ENCODE measurements at places on chromosomes 6 and 20.
A peak's percentile ranks its signal among the peaks of the same experiment; 100 is the strongest.

GRCh38 chr6:6643398-6643797 is 54.9 kb downstream of the LY86 start:
- H3K27ac ChIP-seq = no peak overlapping the region
- H3K27me3 ChIP-seq = no peaks in the 10 kb centered on the region
- H3K4me3 ChIP-seq = no peak overlapping the region

GRCh38 chr20:63873477-63873971 is 8.5 kb downstream of the TPD52L2 start:
- H3K4me1 ChIP-seq = no peaks in the 10 kb centered on the region
- peaks cover 53% of the 10 kb centered on the region for H3K36me3 ChIP-seq
- H3K27me3 ChIP-seq = no peaks in the 10 kb centered on the region
- no peak overlapping the region for H3K27ac ChIP-seq

DNA sequence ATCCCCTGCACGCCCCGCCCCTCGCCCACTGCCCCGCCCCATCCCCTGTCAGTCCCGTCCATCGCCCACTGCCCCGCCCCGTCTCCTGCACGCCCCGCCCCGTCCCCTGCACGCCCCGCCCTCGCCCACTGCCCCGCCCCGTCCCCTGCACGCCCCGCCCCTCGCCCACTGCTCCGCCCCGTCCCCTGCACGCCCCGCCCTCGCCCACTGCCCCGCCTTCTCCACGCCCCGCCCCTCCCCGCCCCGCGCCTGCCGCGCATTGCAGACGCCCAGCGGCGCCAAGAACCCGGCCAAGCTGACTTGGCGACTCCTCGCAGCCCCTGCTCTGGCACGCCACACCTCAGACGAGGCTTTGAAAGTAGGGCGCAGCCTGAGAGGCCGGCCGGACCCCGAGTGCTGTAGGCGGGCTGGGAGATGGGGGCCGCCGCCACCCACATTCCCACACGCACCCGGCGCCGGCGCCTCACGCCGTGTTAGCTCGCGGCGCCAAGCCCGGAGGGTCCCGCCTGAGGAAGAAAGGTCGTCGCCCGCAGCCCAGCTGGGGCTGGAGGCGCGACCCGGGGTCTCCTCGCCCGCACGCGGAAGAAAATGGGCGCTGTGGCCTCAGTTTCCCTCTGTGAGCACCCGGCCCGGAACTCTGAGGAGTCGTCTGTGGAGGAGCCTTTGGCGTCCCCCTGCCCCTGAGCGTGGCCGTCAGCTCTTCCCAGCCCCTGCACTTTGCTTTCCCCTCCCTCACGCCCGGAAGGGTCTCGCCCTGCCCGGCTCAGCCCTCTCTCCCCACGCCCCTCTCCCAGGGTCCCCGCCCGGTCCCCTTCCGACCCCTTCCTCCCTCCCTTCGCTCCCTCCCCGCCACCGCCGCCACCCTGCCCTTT is at the start of gene RAD21L1:
Gene RAD21L1 (plus strand): TSS at position 262 of the 872 bp plus-strand sequence. CDS start 2,410 bp downstream, outside the sequence.
- H3K27me3 ChIP-seq = no peaks in the 10 kb centered on the region
- peaks cover 11% of the 10 kb centered on the region for H3K4me1 ChIP-seq
- H3K4me3 ChIP-seq = peak within 1 kb of the TSS; percentile 73
- H3K36me3 ChIP-seq = no peaks in the 10 kb centered on the region
- H3K27ac ChIP-seq = peak within 1 kb of the TSS; percentile 7

DNA sequence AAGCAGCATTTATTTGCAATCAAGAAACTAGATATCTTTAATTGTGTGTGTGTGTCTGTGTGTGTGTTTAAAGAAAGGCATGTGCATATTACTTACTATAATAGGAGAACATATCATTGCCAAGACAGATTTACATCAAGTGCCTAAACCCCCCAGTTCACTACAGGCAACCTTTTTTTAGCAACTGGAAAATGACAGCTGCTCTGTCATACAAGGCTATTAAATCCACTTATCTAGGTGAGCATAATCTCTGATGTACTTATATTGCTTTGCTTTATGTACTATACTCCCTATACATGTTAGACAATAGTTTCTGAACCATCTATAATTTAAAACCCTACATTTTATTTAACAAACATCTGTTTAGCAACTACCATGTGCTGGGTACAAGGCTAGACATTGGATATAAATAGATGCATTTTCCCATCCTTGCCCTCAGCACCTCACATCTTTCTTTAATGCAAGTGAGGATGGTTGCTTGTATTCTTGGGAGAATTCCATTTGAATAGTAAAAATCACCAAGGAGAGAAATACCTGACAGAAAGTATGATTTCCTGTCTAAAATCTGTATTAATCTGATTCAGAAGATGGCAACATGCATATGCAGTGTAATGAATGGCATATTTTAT is 398.3 kb downstream of the LAMA2 start:
- peak overlapping the region; percentile 3 for H3K4me3 ChIP-seq
- peaks cover 17% of the 10 kb centered on the region for H3K4me1 ChIP-seq
- no peaks in the 10 kb centered on the region for H3K27me3 ChIP-seq
- peak overlapping the region; percentile 55 for H3K27ac ChIP-seq
- H3K36me3 ChIP-seq = no peaks in the 10 kb centered on the region

DNA sequence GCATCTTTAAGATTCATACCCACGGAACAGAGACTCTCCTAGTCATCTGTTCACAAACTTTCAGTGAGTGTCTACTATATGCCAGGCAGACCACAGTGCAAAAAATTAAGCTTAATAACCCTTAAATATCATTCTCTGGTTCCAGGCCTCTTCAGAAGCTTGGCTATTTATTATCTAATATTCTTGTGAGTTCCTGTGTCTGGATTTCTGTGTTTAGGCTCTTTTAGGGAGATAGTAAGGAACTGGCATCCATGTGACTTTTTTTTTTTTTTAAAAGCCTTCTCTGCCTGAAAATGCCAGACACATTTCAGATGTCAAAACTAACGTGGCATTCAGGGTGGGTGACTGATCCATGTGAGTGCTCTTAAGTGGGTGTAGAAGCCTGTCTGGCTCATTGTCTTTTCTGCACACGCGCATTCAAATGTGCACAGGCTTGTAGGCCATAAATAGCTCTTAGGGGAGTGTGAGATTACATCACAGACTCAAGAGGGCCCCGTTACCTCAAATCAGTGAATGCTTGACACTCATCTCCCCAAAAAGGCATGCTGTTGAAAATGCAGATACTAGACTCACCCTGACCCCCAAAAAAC is 141.9 kb downstream of the GMPR start:
- H3K36me3 ChIP-seq = no peaks in the 10 kb centered on the region
- H3K27ac ChIP-seq = no peak overlapping the region
- no peaks in the 10 kb centered on the region for H3K4me1 ChIP-seq

- H3K4me3 ChIP-seq = peak overlapping the region; percentile 88
- H3K27me3 ChIP-seq = no peaks in the 10 kb centered on the region
- H3K27ac ChIP-seq = peak overlapping the region; percentile 91
- DNase-seq = peak; percentile 28
These were observed 537 bp downstream of the TCP1 start for GRCh38 chr6:159788753-159789376.

- peaks cover 9% of the 10 kb centered on the region for H3K36me3 ChIP-seq
- no peak for DNase-seq
- no peaks in the 10 kb centered on the region for H3K4me1 ChIP-seq
- H3K27ac ChIP-seq = no peak overlapping the region
These were observed 490.4 kb downstream of the CDKAL1 start for GRCh38 chr6:21024616-21025015.

GRCh38 chr20:48702455-48702913 is 125.3 kb downstream of the PREX1 start:
- H3K27me3 ChIP-seq = no peaks in the 10 kb centered on the region
- no peak for DNase-seq
- no peak overlapping the region for H3K4me3 ChIP-seq
- peaks cover 12% of the 10 kb centered on the region for H3K4me1 ChIP-seq
- H3K36me3 ChIP-seq = peaks cover 81% of the 10 kb centered on the region
- no peak overlapping the region for H3K27ac ChIP-seq

DNA sequence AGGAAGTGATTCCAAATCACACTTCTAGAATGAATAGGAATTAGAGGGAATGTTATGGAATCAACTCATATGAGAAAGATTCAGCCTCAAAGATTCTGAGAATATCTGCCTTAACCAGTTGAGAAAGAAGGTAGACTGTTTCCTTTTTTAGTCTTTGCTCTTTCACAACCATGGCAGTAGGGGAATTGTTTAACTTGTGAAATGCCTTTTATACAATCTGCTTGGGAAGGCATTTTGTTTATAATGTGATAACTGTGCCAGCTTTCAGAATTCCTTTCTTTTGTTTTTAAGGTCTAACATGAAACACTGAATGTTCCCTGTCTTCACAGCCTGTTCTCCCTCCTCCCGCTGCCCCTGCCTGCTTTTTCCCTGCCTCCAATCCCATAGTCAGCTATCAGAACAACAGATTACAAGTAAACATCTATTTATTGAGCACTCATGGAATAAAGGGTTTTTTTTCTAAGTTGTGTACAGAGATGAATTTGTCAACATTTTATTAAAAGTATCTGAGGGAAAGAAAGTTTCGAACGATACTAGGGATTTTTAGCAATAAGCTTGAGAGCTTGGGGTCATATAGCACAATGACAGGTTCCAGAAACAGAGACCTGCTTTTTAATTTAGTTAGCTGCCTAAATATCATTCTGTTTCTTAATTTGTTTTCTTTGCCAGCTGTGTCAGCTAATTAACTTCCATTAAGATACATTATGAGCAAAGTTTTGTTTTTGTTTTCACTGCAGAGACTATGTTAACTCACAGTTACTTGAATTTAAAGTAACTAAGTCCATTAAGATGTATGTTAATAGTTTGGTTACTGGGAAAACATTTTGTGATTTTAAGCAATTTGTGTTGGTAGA is 28.3 kb upstream of the FBXO30 start:
- no peak for DNase-seq
- no peak overlapping the region for H3K4me3 ChIP-seq
- H3K27ac ChIP-seq = no peak overlapping the region

DNA sequence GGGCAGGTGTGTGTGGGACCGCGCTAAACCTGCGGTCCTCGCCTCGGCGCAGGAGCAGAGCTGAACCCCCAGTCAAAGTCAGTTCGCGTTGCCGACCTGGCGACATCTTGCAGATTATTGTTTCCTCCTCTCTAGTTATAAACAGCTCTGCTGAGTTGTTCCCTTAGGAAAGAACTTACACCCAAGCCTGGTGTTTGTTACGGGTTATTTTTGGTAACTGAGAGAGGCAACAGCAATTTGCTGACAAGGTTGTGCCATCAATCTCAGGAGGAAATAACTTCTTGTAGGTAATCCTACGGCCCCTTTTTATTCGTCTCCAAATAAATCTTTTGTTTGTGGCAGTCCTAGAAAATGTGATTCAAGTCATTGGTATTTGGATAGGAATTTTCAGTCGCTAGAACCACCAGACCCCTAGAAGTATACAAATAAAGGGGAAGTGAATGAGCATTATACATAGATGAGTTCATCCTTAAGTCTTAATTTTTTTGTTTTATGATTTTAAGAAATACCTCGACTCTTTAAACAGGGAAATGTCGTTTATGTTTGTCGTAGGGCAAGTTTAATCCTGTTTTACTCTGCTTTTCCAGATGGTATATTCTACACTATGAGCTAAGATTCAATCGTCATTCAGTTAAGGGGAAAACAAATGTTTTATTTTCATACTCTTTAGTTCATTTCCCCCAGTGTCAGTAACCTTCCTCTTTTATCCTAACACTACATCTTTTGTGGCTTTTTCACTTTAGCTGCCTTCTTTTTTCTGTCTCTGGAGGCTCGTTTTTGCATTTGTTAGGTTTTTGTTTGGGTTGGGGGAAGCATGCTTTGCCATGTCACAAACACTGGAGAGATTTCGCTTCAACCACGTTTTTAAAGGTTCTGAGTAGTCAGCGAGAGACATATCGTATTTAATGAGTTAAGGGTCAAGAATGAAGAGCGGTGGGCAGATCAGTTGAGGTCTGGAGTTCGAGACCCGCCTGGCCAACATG is 1.2 kb downstream of the PM20D2 start:
- H3K4me1 ChIP-seq = peaks cover 3% of the 10 kb centered on the region
- H3K36me3 ChIP-seq = no peaks in the 10 kb centered on the region
- no peak for DNase-seq

GRCh38 chr6:75202676-75203131 is 3.1 kb downstream of the COL12A1 start:
- no peaks in the 10 kb centered on the region for H3K36me3 ChIP-seq
- no peak for DNase-seq
- no peak overlapping the region for H3K27ac ChIP-seq
- peaks cover 49% of the 10 kb centered on the region for H3K27me3 ChIP-seq
- H3K4me3 ChIP-seq = no peak overlapping the region

DNA sequence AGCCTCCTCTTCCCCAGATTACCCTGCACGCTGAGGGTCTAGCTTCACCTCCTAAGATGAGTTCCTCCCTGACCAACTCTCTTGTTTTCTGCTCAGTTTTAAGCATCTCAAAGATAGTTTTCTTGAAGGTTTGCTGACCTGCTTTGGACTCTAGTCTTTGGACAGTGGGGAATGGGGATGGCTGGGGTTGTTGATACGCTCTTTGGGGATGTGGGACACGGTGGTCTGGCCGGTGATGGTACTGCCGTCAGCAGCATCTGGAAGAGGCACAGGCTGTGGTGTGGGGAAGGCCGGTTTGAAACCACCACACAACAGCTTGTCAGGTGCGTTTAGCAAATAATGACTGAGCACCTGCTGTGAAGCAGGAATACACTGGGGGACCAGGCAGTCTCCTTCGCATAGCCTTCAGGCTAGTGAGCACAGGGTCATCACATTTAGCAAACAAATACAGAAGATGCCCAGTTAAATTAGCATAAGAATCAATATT is 94.1 kb downstream of the TMEM242 start:
- H3K4me1 ChIP-seq = peaks cover 17% of the 10 kb centered on the region
- H3K27me3 ChIP-seq = no peaks in the 10 kb centered on the region
- no peak overlapping the region for H3K27ac ChIP-seq
- no peak for DNase-seq

DNA sequence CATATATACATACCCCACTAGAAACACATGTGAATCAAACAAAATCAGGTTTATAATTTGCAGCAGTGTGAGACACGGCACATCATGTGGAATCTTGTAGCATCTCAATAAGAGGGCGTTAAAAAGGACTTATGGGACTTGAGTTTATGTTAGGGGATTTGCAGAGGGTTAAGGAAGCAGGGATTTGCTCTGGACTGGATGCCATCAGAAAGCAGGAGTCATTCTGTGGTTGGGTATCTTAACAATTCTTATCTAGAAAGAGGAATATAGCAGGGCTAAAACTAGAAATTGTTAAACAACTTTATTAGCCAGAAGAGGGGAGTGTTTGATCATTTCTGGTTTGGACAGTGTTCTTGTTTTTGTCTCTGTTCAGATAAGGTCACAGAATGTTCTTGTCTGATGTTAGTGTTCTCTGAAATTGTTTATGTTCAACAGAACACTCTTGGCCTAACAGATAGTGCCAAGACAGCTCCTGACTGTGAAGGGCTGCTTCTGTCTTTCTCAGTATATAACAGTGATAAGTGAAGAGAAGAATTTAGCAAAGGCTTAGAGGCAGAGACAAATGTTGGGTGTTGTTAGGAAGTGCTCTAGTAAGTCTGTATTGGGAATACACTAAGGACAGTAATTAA is 39.2 kb downstream of the LIN28B start:
- no peaks in the 10 kb centered on the region for H3K27me3 ChIP-seq
- no peak overlapping the region for H3K27ac ChIP-seq
- no peaks in the 10 kb centered on the region for H3K4me1 ChIP-seq
- H3K4me3 ChIP-seq = no peak overlapping the region
- no peaks in the 10 kb centered on the region for H3K36me3 ChIP-seq

All from effector memory CD4-positive, alpha-beta T cell (primary cell).